SHP77 (cell line): ENCODE measurements at places on chromosomes 16 and 17.

GRCh38 chr17:19705771-19706770 lies 10.3 kb downstream of the SLC47A2 start:
- peak; percentile 53 for DNase-seq

DNA sequence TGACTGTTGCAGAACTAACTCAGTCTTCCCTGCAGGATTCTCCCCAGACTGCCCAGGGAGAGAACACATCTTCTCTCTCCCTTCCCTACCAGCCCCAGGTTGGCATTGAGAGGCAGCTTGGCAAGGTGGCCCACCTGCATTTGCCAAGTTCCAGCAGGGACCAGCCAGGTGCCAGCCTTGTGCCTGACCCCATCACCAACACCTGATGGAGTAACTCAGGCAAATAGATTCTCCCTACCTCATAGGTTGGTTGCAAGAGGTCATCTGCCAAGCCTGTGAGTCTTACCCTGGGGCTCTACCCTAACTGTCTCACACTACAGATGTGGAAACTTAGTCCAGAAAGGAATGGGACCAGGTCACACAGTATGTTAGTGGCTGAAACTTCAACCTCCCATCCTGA lies 20.4 kb downstream of the BEAN1 start:
- no peak for DNase-seq

DNA sequence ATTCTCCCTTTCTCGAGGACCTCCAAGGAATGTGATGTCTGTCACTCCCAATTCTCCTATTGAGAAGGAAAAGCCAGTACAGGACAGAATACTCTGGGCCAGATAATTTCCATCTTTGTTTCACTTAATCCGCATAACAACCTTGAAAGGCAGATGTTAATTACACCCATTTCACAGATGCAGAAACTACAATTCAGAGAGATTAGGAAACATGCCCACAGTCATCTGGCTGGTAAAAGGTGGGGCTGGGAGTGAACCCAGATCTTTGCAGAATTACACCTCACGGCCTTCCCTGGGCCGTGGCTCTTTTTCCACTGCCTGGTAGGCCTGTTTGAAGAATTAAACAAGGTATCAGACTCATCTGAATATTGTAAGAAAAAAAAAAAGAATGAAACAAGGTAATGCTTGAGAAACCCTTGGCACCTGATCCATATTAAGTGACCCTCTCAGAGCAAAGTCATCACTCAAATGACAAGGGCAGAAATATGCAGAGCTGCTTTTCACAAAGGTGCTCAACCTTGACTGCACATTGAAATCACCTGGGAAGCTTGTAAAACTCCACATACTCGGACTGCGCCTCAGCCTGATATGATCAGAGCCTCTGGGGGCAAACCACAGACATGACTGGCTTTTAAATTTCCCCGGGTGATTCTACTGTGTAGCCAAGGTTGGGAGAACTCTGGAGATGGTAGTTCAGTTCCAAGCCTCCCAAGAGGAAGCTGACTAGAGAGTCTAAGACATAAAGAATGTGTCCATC lies 16.6 kb upstream of the G6PC1 start:
- no peak for DNase-seq

DNA sequence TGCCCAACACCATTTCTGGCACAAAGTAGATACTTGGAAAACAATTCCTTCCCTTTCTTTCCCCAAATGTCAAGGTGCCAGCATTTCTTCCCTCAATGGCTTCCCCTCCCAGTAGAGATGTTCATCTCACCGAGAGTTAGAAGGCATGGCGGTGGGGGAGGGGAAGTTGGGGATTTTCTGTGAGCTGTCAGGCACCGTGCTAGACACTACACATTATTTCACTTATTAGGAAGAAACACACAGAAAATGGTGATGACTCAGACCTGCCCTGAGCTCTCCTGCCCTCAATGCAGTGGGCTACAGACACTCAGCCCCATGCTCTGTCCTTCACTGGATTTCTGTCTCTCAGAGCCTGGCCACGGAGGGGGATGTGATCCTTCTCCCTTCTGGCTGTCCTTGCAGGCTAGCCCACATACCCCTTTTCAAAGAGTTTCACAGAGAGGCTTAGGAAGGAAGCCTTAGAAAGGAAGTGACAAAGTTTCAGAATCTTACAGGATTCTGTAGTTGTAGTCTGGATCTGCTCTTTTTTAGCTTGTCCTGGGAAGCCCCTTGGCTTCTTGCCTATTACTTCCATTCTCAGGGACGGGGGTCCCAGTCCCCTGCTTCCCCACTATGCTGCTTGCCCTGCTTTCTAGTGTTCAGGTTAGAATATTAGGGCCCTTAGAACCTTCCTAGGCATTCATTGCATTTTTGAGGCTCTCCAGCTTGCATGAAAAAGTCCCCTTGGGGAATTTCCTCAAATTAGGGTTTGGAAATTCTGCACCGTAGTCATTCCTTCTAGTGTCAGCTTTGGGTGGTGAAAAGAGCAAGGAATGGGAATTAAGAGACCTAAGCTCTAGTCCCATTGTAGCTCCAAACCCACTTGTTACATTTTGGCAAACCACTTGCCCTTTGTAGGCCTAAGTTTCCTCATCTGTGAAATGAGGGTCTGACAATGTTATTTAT lies 12.2 kb upstream of the CCL5 start:
- DNase-seq, result no peak

DNA sequence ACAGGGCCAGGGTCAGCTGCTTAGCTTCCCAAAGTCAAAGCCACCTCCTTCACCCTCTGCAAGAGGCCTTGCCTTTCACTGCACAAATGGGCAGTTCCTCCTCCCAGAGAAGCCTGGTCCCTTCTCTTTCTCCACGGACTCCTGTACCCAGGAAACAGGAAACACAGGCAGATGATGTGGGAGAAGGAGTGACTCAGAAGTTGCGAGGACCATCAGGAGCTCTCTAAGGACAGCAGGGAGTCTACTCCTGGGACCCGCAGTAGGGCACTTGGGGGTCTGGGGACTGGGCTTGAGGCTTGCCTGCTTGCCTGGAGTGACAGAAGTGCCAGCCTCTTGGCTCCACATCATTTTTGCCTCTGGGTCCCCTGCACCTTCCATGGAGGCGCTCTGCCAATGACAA lies 47.4 kb upstream of the KSR1 start:
- no peak for DNase-seq

DNA sequence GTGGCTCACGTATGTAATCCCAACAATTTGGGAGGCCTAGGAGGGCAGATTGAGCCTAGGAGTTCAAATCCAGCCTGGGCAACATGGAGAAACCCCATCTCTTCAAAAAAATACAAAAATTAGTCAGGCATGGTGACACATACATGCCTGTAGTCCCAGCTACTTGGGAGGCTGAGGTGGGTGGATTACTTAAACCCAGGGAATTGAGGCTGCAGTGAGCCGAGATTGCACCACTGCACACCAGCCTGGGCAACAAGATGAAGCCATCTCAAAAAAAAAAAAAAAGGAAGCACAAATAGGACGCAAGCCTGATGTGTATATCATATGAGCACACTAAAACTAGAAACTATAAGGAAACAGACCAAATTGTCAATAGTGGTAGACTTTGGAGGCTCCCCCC lies 17.1 kb upstream of the FLCN start:
- DNase-seq, result no peak

GRCh38 chr17:12445331-12445730 lies 220.4 kb upstream of the MYOCD start:
- no peak for DNase-seq

- DNase-seq, result peak; percentile 80
Measured at GRCh38 chr17:73192206-73192893, 505 bp upstream of the COG1 start.

DNA sequence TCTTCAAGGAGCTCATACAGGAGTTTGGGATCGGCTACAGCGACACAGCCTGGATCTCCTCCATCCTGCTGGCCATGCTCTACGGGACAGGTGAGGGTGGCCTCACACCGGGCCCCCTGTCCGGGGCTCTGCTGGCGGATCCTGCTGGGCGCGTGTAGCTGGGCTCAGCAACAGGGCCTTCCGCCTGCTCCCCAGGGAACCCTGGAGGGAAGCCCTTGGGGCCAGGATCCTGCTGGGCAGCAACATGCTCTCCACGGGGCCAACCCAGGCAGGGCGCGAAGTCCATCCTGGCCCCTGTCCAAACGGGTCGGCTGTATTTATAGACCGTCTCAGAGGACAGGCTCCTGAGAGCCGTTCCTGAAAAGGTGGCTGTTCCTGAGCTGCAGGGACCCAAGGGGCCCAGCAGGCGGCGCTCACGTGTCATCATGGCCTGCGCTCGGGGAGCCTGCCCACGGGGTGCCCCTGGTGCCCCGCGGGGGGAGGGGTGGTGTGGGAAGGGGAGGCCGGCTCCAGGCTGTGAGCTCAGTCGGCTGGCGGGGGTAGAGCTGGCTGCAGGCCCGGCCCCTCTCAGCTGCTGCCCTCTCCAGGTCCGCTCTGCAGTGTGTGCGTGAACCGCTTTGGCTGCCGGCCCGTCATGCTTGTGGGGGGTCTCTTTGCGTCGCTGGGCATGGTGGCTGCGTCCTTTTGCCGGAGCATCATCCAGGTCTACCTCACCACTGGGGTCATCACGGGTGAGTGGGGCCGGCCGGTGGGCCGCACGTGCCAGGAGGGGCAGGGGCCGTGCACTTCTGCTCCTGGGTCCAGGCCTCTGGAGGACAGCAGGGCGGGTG lies 7.5 kb downstream of the SLC16A3 start:
- peak; percentile 70 for DNase-seq

GRCh38 chr16:69754143-69754468 lies 620 bp downstream of the NOB1 start:
- DNase-seq, result no peak

- DNase-seq, result no peak
Measured at GRCh38 chr16:21654881-21655280, 2.5 kb upstream of the IGSF6 start.

DNA sequence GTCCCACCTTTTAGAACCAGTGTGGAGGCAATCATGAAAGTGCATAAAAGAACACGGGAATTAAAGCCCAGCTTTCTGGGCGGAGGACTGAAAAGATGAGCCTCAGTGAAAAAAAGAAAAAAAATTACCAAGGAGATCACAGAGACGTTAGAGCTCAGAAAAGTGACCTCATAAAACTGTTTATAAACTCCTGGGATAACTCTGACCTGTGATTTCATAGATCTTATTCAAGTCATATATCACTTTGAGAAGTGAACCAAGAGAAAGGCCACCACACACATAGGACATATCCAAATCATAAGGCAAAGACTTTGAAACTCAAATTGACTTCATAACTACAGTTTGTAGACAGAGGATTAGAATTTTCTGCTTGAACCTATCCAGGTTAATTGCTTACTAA lies 90.1 kb downstream of the KCNJ2 start:
- DNase-seq, result no peak

DNA sequence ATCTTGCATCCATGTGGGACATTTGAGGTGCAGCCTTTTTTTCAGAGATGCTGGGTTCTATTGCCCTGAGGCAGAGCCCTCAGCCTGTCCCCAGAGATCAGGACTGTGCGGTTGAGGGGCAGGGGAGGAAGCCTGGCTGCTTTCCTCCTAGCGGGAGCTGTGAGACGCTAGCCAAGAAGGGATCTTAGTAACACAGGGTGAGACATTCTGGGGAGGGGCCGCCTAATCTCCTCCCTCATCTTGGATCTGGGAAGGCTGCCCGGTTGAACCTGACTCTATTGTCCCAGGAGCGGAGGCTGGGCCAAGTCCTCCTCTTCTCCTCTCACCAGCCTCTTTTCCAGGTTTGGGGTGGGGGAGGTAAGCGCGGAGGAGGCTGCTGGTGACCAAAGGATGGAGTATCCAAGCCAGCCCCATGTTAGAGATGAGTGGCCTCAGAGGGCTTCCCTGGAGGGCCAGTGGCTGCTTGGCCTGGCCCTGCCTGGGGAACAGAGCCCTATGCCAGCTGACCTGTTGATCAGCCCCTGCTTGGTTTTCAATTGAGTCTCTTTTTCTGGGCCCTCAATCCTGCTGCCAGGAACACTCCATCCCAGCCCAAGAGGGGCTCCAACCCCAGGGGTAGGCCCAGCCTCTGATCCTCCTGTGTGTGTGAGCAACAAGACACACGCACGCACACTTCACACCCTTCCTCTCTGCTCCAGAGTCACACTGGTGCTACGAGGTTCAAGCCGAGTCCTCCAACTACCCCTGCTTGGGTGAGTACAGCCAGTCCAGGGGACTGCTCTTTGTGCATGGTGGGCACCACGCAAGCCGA lies 5.0 kb downstream of the CA4 start:
- DNase-seq, result no peak

GRCh38 chr17:16432017-16432416 lies 16.6 kb downstream of the TRPV2 start:
- DNase-seq, result peak; percentile 88

GRCh38 chr17:80703142-80703478 lies 158.5 kb downstream of the RPTOR start:
- no peak for DNase-seq

- DNase-seq, result peak; percentile 18
Measured at GRCh38 chr17:32275060-32276042, 9.7 kb downstream of the RHBDL3 start.

GRCh38 chr17:79619636-79620206 lies 8.9 kb upstream of the RBFOX3 start:
- DNase-seq, result no peak

DNA sequence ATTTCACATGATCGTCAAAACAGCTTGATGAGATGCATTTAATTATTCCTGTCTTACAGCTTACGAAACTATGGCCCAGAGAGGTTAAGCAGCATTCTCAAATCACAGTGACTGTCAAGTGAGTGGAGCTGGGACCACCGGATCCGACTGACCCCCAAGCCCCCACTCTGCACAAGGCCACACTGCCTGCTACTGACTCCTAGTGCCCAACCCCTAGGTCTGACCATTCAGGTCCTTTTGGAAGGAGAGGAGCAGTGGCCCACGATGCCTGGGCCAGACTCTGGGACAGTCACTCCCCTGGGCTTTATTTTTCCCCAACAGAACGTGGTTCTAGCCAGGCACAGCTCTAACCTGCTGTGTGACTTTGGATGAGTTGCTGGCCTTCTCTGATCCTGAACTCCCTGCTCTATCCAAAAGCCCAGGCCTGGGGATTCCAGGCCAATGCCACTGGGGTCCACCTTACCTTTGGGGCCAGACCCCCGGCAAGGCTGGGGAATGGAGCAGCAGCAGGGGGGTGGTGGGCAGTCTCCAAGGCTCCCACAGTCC lies 9.9 kb downstream of the TSPOAP1 start:
- no peak for DNase-seq

DNA sequence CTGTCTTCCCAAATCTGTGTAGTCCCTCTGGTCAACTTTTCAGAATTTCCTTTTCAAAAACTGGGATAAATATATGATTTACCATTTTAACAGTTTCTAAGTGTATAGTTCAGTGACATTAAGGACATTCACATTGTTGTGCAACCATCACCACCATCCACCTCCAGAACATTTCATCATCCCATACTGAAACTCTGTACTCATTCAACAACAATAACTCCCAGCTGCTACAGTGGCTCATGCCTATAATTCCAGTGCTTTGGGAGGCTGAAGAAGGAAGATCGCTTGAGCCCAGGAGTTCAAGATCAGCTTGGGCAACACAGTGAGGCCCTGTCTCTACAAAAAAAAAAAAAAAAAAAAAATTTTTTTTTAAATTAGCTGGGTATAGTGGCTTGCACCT lies 131.0 kb downstream of the AATF start:
- DNase-seq, result no peak

- no peak for DNase-seq
Measured at GRCh38 chr17:7405350-7406234, 1.7 kb upstream of the TMEM256 start.

GRCh38 chr17:41664587-41665565 lies 23.8 kb upstream of the EIF1 start:
- DNase-seq, result no peak

- DNase-seq, result peak; percentile 6
Measured at GRCh38 chr17:73541111-73541510, 103.1 kb downstream of the SDK2 start.
